ENCODE measurements at places on chromosomes 5 and 9.

DNA sequence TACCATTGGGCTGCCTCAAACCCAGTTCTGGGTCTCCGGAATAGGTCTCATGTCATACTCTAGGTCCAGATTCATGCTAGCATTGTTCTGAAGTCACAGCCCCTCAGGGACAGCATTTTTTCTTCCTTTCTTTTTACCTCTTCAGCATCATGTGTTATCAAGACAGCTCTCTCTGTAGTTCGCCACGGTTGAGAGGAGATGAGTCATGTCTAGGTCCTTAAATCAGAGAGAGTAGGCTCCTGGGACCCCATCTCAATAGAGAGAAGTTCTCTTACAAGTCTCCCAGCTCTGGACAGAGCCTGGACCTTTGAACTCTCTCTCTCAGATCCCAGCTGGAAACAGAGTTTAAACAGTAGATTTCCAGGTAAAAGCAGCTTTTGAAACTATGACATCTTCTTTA lies 332.4 kb upstream of the CD180 start:
- no peak for DNase-seq

DNA sequence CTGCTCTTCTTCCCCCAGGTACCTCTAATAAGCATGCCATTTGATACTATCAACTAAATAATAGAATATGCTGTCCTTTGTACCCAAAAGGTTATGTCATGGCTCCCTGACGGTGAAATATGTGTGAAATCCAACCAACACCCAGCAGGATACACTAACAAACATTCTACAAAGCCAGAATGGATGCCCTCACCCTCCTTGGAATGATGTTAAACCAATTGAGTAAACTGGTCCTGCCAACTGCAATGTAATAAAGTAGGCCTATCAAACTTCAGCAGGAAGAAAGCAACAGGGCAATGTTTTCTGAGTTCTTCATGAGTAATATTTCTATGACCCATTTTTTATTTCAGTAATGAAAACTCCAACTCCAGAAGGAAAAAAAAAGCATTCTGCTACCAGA lies 24.9 kb downstream of the RGMB start:
- DNase-seq = no peak

DNA sequence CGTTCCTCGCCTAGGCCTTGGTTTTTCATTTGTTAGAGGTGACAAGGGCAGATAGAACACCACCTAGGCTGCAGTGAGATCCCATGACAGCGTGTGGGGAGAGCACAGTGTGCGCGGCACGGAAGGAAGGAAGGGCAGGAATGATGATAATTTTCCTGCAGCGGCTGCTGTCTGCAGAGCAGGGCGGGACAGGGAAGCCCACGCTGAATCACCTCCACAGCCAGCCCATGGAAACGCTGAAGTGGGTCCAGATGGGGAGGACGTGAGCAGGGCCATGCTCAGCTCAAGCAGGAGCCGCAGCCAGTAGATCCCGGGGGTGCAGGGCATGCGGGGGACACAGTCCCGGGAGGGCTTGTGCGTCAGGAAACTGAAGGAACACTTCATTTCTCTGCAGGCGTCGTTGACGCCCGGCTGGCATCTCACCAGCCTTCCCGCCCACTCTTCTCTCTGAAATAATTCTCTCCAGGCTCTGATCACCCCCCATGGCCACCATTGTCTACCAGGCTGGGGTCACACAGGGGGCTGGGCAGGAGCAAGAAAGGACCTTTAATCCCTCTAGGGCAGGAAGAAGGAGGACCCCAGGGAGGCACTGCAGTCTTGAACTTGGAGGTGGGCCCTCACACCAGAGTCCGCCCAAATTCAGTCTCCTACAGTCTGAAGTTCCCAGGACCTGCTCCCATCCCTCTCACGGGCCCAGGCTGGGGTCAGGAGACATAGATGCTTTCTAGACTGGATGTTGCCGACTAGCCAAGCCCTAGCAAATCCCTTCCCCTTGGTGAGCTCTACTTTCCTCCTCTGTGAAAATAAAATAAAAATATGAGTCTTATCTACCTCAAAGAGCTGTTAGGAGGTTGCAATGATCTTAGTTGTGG lies 20.9 kb upstream of the SYNPO start:
- DNase-seq = no peak

- DNase-seq = no peak
Measured at GRCh38 chr5:79745255-79745654, 55.6 kb downstream of the CMYA5 start.

GRCh38 chr9:89765211-89765946 lies 160.6 kb downstream of the GADD45G start:
- no peak for DNase-seq

DNA sequence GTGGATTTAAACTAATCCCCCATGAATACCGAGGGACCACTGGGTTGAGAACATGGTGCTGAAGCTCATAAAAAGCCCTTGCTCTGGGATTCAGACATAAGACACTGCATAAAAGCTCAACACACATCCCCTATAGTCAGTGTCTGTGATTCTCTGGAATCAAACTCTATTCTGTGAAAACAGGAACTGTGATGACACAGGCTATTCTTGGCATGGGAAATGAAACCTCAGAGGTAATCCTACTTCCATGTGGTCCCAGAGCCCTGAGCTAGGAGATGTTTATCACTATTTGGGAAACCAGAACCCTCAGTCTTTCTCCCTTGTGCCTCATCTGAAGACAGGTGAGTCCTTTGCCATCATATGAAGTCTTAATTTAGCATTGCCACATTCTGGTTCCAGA lies 135.4 kb upstream of the PRSS3 start:
- DNase-seq = no peak

DNA sequence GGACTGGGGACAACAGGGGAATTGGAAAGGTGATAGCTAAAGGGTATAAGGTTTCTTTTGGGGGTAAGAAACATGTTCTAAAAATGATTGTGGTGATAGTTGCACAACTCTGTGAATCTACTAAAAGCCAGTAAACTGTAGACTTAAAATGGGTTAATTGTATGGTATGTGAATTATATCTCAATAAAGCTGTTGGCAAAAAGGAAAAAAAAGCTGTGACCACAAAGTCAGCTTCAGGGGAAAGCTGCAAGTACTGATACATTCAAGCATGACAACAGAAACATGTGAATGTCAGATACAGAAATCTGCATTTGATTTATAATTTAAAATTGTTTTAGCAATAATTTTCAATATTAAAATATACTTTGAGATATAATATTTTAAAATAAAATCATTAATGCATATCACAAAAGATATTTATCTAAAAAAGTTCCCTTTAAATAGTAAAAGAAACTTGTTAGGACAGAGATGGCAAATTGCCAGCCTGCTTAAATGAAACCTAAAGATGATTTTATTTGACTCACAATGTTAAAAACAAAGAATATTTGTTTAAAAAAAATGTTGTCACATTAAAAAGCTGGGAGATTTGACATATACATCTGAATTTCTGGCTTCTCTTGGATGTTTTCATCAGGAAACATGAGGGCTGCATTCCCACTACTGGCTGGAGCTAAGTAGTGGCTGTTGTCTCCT lies 66.0 kb downstream of the TBCA start:
- DNase-seq = no peak

DNA sequence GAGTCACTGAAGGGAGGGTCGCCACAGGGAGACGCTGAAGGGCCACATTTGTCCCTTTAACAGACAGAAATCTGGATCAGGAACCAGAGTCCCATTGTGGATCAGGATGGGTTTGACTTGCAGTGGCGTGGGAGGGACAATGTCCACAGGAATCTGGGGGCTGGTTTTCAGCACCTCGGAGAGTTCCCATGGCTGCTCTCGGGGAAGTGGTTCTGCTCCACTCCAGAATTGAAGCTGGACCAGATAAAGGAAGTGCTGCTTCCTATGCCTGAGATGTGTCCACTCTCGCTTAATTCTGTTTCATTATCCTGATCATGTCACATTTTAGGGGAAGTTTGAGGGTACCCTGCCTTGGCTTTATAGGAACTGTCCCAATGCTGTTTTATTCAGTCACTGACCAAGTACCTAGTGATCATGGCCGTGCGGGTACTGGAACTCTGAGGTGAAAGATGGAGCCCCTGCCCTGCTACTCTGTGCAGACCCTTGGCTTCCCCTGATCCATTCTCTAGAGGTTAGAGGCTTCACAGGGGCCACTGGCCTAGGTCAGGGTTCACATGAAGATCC lies 28.7 kb downstream of the ENHO start:
- DNase-seq = no peak

Data from stimulated activated CD4-positive, alpha-beta T cell treated with anti-CD3 and anti-CD28 coated beads, Interleukin-1b, Interleukin-23, amount 100 ng/mL, for 4 hours (primary cell).